NCI-H1436 treated with DMSO at 0.1 percent for 48 hours (cell line): ENCODE measurements at places on chromosomes 13 and 19.

GRCh38 chr19:11699931-11700794 lies 38.6 kb downstream of the ZNF823 start:
- no peak for DNase-seq

GRCh38 chr19:51107406-51108065 lies 673 bp downstream of the CTU1 start:
- DNase-seq = no peak

DNA sequence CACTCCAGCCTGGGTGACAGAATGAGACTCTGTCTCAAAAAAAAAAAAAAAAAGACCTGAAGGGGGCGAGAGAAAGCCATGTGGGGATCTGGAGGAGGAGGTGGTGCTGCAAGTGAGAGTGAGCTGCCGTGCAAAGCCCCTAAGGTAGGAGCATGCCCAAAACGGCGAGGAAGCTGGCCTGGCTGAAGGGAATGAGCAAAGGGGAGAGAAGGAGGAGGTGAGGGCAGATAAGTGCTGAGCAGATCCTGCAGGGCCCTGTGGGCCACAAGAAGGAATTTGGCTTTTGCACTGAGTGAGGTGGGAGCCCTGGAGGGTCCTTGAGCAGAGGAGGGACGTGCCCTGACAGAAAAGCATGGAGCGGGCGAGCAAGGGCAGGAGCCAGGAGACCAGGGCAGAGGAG lies 19.4 kb upstream of the ADGRE5 start:
- DNase-seq = no peak

DNA sequence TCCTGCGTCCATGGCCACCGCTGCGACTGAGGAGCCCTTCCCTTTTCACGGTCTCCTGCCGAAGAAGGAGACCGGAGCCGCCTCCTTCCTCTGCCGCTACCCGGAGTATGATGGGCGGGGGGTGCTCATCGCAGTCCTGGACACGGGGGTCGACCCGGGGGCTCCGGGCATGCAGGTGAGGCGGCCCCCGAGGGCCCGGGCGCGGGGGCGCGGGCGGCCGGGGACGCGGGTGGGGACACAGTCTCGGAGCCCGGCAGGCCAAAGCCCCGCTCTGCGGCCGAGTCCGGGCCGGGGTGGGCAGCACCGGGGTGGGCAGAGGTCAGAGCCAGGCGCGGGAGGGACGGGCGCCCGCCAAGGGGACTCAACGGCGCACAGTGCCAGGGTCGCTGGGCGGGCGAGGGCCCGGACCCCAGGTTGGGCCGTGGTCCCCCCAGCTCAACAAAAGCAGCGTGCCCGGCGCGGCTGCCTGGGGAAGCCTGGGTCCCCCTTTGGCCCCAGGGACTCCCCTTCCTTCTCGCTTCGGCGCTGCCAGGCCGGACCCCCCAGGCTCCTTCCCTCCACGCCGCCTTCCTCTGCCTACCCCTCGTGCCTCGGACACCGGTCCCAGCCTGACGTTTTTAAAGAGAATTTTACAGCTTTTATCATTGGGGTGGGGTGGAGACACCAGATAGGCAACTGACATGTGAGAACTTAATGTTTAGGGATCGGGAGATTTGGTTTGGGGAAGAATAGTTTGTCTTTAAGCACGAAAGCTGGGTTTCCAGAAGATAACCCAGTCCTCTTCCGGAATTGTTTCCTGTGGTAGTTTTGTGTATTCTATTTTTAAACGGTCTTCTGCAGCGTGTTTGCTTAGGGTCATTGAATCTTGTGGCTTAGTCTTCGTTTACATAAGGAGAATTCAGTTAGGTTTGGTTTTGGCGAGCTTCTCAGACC lies 509 bp downstream of the TPP2 start:
- DNase-seq = no peak

DNA sequence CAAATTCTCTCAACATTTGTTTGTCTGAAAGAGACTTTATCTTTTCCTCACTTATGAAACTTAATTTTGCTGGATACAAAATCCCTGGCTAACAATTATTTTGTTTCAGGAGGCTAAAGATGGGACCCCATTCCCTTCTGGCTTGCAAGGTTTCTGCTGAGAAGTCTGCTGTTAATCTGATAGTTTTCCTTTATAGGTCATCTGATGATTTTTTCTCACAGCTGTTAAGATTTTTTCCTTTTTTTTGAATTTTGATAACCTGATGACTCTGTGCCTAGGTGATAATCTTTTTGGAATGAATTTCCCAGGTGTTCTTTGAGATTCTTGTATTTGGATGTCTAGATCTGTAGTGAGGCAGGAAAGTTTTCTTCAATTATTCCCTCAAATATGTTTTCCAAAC lies 2661.4 kb downstream of the PCDH9 start:
- DNase-seq = no peak

GRCh38 chr19:4316956-4317355 lies 12.6 kb downstream of the FSD1 start:
- no peak for DNase-seq

GRCh38 chr19:18473706-18474087 lies 35.8 kb upstream of the ISYNA1 start:
- DNase-seq = no peak

DNA sequence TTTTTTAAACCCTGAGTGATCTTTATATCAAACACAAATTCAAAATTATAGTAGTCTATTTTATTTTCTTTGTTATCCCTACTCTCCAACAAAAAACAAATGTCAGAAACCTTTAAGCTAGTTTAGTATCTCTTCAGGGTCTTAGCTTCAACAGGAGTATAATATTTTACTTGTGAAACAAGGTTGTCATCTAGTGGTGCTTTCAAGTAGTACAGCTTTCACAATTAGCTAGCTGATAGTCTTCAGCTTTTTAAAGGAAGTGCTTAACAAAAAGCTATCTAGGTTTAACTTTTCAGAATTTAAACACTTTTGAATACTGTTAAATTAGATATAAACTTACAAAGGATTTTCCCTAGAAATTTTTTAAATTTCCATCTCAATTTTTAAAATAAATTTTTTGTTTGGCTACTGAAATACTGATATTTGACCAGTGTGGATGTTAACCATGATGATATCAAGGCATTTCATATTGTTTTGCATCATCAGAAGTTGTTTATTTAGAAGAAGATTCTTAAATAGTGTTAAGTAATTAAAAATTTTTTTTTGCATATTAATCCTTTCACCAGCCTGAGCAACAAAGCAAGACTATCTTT lies 34.2 kb downstream of the TDRD3 start:
- peak; percentile 8 for DNase-seq

DNA sequence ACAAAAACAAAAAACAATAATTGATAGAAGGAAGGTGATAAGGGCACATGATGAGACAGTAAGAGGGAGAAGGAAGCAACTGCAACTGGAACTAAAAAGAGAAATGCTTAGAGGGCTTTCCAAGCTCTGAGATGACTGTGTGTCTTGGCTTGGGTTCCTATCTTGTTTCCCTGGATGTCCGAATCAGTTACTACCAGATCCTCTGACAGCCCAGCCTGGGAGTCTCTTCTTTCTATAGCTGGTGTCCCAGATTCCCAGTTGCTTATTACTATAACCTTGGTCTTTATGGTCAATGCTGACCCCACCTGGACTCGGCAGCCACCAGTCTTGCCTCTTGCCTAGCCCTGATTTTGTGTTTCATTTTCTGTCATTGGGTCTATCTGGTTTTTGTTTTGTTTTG lies 116.4 kb downstream of the RFC3 start:
- no peak for DNase-seq

GRCh38 chr19:38729653-38730469 lies 14.4 kb downstream of the CAPN12 start:
- no peak for DNase-seq

GRCh38 chr13:111904701-111905608 lies 162.0 kb upstream of the SOX1 start:
- DNase-seq = no peak

DNA sequence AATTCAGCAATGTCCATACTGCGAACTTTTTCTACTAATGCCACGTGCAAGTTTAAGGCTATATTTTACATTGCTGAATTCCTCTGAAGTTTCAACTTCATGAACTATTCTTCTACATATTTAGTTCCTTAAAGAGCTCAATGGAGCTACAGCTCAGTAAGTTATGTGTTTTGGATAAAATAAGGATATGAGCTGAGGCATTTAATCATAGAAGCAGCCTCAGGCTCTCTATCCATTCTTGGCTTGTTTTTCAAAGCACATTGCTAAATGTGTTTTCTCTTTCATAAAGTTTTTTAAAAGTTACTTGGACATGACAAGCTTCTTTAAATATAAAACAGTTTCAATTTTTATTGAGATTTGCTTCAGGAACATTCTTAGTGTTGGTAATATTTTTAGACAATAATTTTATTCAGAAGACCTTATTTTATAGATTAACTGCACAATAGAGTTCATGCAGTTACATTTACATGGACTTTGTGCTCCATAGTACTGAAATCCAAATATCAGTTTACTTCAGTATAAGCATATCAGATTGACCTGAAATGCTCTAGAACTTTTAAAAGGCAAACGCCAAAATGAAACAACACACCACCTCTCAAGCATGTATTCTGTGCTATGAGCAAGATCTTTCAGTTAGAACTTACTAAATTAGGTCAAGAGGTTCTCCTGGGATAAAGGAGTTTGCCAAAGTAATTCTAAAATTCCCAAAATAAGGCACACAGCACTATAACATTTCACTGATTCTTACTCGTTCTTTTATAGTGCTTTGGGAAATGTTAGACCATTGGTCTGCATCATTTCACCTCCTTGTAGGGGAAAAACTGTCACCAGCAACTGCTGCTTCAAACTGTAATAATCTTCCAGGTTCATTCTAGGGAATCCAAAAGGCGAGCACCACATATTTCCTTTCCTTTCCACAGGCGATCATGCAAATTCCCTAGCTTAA lies 275.5 kb downstream of the ENOX1 start:
- no peak for DNase-seq

DNA sequence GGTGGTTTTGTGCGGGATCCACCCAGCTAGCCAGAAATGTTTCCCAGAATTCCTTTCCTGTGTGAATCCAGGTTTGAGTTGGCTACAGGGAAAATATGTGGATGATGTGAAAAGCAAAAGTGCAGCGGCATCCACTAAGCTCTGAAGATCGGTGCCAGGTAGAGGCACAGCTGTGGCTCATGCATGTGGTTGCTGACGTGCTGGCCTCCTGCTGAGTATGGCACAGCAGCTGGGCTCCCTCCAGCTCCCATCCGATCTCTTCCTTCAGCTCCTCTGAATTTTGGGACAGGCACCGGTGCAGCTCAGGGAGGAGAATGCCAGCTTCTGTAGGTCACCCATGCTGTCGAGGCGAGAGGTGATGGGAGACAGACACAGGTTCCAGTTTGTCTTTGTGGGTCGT lies 84.0 kb upstream of the GSX1 start:
- no peak for DNase-seq

- no peak for DNase-seq
These were observed 10.9 kb downstream of the NCR1 start for GRCh38 chr19:54916822-54917221.

DNA sequence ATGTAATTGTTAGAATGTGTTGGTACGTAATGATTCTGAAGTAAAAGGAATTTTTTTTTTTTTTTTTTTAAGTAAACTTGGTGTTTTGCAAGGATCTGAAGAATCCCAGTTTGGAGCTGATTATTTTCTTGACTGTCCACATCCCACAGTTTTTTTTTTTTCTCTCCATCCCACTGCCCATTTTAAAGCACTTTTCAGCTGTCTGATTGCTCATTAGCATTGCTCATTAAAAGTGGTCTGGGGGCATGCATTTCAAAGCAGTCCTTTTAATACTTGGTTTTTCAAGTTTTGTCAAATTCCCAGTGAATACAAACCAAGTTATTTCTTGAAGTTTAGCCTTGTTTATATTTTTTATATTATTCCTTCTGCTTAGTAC lies 44.1 kb downstream of the SLAIN1 start:
- no peak for DNase-seq

GRCh38 chr19:23203841-23204344 lies 46.3 kb downstream of the ZNF724 start:
- DNase-seq = no peak

- DNase-seq = no peak
These were observed 507.6 kb upstream of the ARGLU1 start for GRCh38 chr13:107075576-107075975.

DNA sequence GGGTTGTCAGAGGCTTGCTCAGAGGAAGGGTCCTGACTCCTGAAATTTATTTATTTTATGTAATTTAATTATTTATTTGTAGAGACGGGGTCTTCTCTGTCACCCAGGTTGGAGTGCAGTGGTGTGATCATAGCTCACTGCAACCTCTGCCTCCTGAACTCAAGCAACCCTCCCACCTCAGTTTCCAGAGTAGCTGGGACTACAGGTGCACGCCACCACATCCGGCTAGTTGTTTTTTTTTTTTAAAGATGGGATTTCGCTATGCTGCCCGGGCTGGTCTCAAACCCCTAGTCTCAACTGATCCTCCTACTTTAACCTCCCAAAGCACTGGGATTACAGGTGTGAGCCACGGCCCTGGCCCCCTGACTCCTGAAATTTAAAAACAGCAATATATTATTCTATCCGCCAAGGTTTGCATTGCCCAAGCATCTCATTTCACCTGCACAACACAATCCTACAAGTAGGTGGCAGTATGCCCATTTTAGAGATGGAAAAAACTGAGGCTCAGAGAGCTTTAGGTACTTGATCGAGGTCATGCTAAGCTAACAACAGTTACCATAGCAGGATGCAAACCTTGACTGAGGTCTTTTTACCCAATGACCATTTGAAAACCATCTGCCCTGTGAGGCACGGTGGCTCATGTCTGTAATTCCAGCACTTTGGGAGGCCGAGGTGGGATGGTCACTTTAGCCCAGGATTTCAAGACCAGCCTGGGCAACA lies 18.1 kb downstream of the ARHGEF18 start:
- DNase-seq = no peak

DNA sequence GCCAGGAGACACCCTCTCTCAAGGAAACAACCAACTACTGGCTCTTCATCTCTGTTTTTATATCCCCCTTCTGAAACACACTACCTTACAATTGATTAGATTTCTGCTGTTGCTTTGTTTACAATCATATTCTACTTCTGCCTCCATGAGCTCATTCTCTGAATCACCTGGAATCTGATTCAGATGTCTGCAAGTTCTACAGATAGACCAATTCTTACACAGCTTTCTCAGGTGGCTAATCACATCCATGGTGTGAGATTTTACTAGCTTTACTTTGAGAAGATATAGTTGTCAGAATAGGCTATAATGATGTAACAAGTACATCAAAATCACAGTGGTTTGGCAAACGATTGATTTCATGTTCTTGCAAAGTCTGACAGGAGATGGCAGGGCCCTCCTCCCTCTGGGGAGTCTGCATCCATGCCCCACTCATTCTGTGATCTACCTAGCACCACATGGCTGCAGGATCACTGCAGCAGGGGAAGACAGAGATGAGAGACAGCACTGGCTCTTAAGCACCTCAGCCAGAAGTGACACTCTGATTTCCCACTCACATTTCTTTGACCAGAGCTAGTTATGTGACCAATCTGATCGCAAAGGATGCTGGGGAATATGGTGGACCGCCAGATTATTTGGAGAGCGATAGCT lies 243.7 kb downstream of the FOXO1 start:
- no peak for DNase-seq

- no peak for DNase-seq
These were observed 26.7 kb upstream of the NAPA start for GRCh38 chr19:47541518-47541917.

- DNase-seq = no peak
These were observed 31.0 kb downstream of the PIP5K1C start for GRCh38 chr19:3669082-3669946.
